IPS-NIHi11 (cell line): ENCODE measurements at places on chromosomes 5 and 9.

DNA sequence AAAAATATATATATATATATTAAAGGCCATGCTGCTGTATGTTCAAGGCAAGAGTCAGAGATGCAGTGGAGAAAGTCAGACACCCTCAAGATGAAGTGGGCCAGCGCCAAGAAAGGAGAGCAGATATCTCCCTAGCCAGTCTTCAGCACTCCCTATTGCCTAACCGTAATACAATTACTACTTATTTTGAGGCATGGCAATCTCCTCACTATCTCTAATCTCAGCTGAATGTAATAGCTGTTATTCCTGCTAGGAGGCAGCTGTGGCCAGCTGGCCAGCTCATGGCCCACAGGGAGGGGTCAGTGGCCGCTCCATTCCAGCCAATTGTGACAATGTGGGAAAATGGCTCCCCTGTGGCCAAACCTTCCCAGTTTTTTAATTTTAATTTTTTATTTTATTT, 87.5 kb upstream of the FBXW11 start:
- no peak for DNase-seq

GRCh38 chr5:10607666-10608073, 43.8 kb downstream of the ANKRD33B start:
- no peak for DNase-seq

DNA sequence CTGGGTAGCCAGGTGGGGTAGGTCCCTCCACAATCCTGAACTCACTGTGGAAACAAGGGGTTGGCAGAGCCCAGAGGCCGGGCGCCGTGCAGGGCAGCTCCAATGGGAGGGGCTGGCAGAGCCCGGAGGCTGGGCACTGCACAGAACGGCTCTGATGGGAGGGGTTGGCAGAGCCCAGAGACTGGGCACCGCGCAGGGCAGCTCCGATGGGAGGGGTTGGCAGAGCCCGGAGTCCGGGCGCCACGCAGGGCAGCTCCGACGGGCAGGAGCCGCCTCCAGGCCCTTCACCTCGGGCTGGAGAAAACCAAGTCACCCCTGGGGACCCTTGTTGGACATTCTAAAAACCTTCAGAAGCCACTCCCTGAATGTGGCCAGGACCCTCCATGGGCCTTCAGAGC, 9.3 kb downstream of the NACC2 start:
- no peak for DNase-seq

- DNase-seq = no peak
These were observed 328.8 kb downstream of the MAN2A1 start for GRCh38 chr5:110018509-110018908.

DNA sequence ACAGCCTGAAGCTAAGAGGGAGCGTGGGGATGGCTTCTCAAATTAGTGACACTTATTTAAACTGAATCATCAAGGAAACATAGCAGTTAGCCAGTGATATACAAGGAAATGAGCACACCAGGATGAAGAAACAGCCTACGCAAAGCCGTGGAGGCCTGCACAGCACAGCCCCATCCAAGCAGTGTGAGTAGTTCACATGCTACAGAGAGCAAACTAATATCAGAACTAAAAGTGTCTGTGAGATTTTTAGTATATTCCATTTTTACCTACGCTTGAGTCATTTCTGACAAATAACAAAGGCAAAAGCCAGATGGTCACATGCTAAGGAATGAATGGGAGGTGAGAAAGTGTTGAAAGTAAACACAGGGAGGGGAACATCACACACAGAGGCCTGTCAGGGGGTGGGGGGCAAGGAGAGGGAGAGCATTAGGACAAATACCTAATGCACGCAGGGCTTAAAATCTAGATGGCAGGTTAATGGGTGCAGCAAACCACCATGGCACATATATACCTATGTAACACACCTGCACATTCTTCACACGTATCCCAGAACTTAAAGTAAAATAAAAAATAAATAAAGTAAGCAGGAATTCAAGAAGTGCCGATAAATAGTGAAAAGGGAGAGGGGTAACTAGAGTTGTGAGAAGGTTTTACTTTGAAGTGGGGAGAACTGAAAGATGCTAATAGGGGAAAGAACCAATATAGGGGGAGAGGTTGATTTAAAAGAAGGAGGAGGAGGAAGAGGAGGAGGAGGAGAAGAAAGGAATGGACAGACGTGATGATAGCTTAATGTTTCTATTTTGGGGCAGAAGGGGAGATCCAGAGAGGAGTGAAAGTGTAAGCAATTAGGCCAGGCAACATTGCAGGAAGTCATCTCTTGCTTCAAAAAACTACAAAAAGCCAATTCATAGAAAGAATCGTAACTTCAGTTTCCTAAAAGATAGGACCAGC, 100.9 kb upstream of the PTGER4 start:
- DNase-seq = no peak

GRCh38 chr9:109043578-109043977, 30.3 kb upstream of the CTNNAL1 start:
- DNase-seq = no peak

- peak; percentile 93 for DNase-seq
These were observed 255.2 kb downstream of the DOCK8 start for GRCh38 chr9:469672-470551.

DNA sequence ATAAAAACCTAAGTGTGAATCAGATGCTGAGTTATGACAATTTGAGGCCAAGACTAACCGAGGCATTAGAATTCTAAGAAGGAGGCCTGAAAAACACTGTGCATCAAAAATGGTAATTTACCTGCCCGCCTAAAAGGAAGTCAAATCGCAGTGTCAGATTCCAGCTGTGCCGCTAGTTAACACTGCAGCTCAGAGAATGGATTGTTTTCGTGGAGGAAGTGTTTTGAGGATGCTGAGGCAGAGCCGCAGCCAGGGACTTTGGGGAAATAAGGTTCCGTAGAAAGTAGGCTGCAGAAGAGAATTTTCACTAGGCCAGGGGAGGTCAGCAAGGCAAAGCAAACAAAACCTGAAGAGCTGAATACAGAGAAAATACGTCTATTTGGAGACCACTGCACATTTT, 226.4 kb upstream of the ISL1 start:
- DNase-seq = peak; percentile 38

DNA sequence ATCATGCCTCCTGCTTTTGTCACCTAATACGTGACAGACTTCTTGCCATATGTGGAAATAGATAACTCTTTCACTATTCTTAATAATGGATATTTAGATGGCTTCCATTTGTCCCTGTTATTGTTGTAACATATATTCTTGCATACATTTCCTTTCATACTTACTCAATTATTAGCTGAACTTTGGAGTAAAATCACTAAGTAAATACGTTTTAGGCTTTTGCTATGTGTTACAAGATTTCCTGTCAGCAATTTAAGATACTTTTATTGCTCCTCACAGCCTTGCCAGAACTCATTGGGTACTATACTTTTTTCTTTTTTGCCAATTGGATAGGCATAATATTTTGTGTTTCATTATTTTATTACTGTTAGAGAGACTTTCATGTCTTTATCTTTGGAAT, 26.9 kb downstream of the CCNH start:
- no peak for DNase-seq

DNA sequence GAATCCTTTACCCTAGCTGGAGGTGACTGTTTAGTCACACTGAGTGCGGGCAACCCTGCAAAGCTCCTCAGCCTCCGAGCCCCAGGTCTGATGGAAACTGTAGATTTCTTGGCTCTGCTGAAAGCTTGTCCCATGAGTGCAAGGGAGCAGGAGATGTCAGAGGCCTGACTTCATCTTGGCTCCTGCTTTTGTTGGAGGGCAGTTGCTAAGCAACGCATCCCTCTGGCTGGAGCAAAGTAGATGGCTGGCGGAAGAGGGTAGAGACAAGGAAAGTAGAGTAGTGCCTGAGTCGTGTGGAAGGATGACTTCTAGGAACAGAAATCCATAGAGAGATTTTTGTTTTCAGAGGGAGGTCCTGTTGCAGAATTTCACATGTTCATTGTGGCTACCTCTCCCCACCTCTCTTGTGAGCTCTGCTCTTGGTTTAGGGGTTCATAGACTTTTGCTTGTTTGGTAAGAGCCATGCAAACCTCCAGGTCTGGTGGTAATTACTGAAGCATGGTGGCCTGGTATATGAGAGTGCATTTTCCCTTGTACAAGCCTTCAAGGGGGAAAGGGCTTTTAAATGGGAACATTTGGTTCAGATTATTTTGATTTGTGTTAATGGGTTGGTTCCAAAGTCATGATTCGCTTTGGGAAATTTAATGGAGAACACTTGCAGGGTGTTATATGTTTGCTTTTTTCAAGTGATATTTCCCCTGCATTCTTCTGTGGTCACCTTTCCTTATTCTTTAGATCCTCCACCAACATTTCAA, 71.5 kb downstream of the ARHGAP26 start:
- DNase-seq = peak; percentile 34

DNA sequence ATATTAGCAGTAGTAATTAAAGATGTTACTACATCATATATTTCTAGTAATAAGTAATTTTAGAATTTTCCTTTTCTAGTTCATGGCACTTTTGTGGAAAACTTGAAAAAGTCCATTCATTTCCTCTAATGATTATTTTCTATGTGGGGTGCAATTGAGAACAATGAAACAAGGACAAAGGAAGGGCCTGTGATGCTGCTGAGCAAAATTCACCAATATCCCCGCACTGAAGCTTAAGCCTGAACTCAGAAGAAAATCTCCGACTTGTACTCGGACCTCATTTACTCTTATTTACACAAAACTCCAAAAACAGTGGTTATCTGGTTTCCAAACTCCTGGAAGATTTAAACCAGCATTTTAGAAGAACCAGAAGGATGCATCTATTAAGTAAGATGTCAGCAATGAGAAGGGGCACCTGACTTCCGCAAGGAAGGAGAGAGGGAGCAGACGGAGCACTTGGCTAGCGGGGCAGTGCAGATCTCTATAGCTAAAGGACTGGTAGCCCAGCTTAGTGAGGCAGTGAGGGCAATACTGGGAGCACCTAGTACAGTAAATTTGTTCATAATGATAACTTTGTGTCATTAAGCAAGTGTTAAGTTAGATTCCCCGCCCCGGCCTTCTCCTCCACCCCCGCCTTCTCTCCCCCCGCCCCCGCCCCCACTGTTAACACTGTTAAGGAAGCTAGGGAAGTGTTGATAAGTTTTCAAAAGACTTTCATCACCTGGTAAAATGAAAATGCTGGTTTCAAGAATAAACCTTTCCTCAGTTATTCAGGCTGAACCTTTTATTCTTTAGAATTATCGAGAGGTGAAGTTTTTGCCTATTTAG, 123.3 kb downstream of the ZSWIM6 start:
- DNase-seq = no peak

DNA sequence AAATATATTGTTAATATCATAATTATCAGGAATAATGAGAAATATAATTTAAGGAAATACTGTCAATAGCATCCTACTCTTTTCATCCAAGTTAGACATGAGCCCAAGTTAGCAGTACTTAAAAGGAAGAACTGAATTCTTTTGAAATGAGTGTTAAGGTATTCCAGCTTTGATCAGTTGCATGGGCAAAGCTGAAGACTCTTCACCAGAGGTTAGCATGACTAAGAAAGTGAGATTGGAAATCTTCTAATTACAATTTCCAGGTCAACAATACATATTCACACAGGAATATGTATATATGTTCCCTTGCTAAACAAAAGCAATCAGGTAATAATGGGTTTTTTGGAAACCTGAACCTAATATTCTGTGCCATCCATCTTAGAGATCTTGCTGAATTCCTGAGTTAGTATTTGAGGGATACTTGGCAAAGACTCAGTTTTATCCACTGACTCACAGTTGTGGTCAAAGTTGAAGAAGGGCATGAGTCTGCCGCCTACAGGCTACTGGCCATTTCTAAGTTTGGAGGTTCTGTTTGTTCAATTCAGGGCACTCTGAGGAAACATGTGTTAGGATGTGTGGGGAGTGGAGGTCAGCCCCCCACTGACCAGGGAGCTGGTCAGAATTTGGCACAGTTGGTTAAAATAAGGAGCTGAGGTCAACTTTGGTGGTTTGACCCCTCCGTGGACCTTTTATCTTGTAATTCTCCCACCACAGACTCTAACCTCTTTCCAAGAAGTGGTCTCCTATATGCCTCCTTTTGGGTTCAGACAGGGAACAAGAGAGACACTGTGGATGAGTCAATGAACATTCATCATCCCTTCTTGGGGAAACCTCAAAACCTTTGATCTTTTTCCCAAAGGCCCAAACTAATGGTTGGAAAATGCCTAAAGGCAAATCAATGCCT, 118.3 kb downstream of the PIK3R1 start:
- no peak for DNase-seq

- no peak for DNase-seq
These were observed 99.5 kb downstream of the FBXW11 start for GRCh38 chr5:171906703-171907590.

- DNase-seq = no peak
These were observed 13.6 kb downstream of the NAIF1 start for GRCh38 chr9:128053560-128053959.

DNA sequence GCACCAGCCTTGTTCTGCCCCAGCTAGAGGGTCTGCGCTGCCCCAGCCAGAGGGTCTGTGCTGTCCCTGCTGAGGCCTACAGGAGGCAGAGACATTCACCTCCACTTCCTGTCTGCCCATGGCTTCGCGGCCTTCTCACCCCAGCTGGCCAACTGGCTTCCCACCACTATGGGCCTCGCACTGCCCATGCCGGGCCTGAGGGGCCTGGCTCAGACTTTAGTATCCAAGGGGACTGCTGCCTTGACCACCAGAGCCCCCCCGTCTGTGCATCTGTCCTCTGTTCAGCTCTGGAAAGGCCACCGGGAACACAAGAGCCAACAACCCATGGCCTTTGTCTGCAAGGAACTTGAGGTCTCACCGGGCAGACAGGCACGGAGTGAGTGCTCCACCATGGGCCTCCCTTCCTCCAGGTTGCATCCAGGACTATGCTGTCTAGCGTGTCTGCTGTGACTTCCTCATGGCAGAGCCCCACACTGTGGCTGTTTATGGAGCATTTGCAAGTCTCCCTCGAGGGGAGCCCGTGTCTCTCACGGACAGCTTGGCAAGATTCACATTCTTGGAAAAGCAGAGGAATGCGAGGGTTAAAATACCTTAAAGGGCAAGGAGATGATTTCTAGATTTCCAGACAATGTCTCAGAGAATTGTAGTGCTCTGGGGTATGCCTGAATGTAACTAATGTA, 1.7 kb downstream of the DCANP1 start:
- DNase-seq = no peak

DNA sequence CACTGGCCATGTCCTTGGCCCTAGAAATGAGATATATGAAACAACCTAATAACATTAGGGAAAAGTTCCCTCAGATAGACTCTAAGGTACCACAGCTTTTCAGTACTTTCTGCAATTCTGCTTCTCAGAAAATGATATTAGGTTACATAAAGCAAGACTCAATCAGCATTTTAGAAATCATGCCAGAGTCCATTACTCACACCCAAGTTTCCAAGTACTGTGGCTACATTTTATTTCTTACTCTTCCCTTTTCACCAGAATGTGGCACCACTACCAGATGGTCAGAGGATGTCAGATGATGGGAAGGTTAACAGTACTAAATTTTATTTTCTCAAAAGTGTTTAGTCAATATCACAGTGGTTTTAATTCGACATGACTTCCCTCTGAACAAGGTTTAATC, 217.2 kb downstream of the MLLT3 start:
- no peak for DNase-seq
